ENCODE measurements at places on chromosomes 16 and 17.

DNA sequence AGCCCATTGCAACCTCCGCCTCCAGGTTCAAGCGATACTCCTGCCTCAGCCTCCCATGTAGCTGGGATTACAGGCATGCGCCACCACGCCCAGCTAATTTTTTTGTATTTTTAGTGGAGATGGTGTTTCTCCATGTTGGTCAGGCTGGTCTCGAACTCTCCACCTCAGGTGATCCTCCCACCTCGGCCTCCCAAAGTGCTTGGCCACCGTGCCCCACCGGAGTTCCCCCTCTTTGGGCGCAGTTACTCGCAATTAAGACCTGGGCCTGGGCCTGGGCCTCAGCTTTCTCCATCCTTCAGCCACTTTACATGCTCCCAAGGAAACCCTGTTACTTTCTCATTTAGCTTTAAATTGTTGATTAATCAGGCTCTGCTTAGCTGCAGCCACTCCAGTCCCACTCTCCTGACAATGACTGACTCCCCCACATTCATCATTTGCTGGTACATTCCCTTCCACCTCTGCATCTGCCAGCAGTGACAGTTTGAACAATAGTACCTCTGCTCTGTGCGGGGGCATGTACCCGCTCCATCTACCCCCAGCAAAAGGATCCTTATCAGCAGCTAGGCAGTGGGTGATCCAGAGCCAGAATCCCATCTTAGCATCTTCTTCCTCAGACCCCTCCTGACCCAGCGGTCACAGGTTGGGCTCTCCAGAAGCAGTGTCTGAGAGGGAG is 47.2 kb upstream of the SLC47A1 start:
- no peak for DNase-seq

GRCh38 chr16:2924901-2925755 is 13.4 kb downstream of the FLYWCH1 start:
- no peak for DNase-seq

- no peak for DNase-seq
These were observed 39.1 kb downstream of the NDEL1 start for GRCh38 chr17:8474826-8475225.

DNA sequence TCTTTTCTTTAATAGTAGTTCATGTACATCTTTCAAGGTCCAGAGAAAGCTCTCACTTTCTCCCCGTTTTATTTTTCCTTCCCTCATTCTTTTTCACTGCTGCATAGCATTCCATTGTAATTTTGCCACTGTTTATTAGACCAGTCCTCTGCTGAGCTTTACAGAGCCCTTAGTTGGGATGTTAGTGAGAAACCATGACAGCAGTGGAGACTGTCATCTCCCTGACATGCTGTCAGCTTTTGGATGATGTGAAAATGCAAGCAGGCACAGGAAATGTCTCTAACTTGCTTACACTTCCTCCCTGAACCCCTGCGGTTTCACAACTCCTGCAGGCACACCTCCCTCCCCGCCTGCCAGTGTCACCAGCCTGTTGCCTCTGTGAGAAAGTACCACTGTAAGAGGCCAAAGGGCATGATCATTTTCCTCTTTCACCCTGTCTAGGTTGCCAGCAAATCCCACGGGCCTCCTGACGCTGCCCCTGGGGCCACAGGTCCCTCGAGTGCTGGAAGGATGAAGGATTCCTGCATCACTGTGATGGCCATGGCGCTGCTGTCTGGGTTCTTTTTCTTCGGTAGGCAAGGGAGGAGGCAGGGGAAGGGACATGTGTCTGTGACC is at the start of gene ITGAL:
TSS of gene ITGAL (plus strand) at position 415 of the 615 bp plus-strand sequence. CDS start at position 511, 96 bp downstream.
- no peak for DNase-seq

DNA sequence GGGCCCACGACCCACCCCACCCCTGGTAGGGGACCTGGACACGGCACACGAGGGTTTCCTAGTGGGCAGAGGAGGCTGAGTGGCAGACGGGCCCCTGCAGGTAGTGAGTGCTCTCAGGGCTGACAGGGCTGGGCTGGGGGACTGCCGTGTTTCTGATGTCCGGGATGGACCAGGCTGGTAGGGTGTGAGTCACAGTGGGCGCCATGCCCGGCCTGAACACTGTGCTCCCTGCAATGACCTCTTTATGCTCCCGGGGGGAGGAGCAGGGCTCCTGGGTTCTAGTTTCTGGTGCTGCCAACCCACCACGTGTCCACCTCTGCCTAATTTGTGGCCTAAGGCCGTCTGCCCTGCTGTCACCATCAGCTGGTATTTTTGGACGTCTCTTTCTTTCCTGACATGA is 26.3 kb downstream of the ARHGAP23 start:
- DNase-seq = peak; percentile 67

DNA sequence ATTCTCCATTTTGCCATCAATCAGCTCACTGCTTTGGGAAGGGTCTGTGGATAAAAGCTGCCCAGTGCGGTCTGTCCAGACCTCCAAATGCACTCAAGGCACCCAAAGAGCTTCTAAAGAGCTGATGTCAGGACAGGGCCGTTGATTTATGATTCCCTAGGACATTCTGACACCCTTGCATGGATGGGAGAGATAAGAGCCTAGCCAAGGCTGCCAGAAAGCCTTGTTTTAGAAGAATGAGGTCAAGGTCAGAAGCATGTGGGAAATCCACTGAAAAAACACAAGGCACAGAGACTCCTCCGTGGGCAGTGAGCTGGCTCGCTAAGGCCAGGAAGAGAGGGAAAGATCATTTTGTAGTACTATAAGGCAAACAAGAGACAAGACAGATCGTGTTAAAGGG is 214.0 kb downstream of the CDH11 start:
- DNase-seq = peak; percentile 50
